ENCODE measurements at places on chromosomes 12 and 14. TPM values are rescaled to one million over a fixed set of nuclear protein-coding genes. Genes with fewer than 3 reads are reported as not detected.

- no peak for DNase-seq
These were observed 140.2 kb downstream of the AACS start for GRCh38 chr12:125205386-125205785.

GRCh38 chr14:79404874-79405511, 806.3 kb downstream of the DIO2 start:
- no peak for DNase-seq

The SIX6 gene
- not detected for total RNA-seq

GRCh38 chr12:118835926-118836325, 145.4 kb upstream of the SRRM4 start:
- no peak for DNase-seq

DNA sequence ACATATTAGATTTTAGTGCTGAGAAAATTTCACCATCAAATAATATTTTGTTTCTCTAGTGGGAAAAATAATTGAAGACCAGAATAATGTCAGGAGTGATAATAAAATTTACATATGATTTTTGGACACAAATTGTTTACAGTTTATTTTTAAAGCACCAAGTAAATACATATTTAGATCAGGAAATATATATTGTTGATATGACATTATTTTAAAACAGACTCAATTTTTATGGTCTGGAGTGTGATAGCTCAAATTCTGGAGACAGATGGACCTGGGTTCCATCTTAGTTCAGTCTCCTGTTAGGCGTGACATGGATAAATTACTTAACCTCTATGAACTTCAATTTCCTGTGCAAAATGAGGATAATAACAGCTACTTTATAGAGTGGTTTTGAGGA, 135.4 kb downstream of the TPH2 start:
- DNase-seq, result no peak

DNA sequence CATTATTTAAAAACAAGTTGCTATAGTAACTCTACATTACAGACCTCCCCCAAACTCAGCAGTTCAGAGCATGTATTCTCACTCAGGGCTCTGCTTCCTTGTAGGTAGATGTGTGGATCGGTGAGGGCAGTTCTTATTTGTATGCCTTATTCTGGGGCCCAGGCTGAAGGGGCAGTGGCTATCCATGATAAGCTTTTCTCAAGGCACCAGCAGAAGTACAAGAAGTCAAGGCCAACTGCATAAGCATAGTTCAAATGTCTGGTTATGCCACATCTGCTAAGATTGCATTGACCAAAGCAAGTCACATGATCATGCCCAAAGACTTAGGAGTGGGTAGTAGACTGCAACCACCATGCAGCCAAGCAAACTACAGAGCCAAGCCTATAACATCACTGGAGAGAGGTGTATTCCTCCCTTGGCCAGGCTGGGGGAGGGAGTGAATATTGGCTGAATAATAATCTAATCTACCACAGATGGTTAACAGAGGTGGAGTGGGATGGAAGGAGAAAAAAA, 4.6 kb downstream of the PSEN1 start:
- DNase-seq, result no peak

GRCh38 chr12:82146740-82147139, 211.4 kb downstream of the CCDC59 start:
- no peak for DNase-seq

The CYP27B1 gene
- 1.8 TPM for total RNA-seq

All from PC-9 (cell line).